ENCODE measurements at places on chromosomes 2 and 18. TPM values are rescaled to one million over a fixed set of nuclear protein-coding genes. Genes with fewer than 3 reads are reported as not detected.

DNA sequence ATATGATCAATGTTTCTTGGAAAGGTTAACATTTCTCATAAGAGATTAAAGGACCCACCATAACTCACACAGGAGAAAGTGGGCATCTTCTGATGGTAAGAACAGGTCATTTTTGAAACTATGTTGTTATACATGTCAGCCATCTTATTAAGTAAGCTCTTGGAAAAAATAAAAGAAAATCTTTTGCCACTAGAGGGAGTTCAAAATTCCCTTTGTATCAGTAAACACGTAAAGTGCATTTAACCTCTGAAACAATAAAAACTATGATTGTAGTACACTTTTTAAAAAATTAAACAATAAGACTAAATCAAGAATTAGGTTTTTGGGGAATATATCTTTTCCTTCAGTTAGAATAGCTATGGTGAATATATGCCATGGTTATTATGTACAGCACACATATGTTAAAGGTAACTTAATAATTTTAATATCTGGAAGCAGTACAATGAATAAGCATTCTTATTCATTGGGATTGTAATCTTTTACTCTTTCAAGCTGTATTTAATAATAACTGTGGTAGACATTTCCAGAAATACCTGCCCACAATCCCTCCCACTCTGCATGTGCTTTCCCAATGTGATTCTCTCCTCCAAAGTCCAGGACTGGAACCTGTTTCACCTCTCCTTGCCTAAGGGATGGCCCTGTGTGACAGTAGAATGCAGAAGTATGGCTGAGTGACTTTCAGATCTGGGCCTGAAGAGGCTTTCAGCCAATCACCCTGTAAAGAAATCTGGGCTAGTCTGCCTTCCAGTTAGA, 64.2 kb downstream of the RBMS1 start:
- DNase-seq: peak; percentile 28

ANKRD12 gene
- total RNA-seq: 47.2 TPM

- no peak for DNase-seq
Observed at GRCh38 chr2:48183991-48184390, 277.7 kb upstream of the FBXO11 start.

DNA sequence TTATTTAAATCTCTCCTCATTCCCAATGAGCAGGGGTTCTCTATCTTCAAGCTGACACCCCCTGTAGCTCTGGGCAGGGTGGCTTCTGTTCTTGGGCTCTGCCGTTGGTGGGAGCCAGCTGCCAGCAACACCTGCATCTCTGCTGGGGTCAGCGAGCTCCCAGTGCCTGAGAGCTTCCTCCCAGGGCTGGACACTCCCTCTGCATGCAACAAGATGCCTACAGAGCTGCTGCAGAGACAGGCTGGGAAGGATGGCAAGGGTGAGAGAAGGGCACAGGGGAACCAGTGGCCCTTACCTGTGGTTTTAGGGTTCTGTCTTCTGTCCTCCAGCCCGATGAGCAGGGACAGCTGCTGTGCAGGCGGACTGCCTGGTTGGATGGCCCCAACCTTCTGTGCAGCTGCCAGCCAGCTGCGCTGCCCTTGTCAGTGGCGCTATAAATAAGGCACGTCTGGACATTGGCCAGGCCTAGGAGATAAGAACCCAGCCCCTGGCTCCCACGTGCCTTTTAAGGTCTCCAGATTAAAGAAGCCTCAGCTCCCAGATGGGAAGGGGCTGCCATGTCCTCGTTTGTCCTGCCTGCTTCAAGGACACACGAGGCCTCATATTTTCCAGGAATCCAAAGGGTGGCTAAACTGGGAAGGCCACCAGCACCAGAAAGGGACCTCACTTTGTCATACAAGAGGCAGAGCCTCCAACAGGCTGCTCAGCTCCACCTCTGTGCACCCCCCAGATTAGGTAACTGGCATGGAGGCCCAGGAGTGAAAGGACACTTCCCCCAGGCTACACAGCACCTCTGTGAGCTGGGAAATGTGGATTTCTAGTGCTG, 39.5 kb upstream of the FHL2 start:
- DNase-seq: peak; percentile 11

CFC1B gene
- not detected for total RNA-seq

GRCh38 chr18:45399146-45399545, 216.1 kb upstream of the SLC14A2 start:
- no peak for DNase-seq

DNA sequence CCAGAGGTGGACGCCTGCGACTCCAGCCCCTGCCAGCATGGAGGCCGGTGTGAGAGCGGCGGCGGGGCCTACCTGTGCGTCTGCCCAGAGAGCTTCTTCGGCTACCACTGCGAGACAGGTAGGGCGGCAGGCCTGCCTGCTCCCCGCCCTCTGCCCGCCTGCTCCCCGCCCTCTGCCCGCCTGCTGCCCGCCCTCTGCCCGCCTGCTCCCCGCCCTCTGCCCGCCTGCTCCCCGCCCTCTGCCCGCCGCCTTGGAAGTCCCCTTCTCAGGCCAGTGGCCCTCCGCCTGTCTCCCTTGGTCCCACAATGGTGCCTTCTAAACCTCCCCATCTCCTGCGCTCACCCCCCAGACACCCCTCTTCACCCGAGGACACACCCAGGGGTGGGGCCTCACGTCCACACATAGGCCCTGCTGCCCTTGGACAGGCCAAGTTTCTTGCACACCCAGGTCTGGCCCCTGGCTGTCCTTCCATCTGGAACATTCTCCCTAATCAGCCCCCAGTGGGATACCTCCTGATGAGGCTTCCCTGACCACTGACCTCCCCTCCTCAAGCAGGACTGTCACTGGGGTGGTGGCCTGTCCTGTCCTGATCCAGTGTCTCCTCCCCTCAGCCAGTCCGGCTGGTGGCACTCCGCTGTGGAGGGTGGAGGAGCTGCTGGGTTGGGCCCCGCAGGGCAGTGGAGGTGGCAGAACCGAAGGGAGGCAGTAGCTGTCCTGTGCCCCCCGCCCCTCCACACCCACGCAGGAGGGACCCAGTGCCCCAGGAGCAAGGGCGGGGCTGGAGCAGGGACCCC, 37.9 kb downstream of the MTERF4 start:
- DNase-seq: no peak

DNA sequence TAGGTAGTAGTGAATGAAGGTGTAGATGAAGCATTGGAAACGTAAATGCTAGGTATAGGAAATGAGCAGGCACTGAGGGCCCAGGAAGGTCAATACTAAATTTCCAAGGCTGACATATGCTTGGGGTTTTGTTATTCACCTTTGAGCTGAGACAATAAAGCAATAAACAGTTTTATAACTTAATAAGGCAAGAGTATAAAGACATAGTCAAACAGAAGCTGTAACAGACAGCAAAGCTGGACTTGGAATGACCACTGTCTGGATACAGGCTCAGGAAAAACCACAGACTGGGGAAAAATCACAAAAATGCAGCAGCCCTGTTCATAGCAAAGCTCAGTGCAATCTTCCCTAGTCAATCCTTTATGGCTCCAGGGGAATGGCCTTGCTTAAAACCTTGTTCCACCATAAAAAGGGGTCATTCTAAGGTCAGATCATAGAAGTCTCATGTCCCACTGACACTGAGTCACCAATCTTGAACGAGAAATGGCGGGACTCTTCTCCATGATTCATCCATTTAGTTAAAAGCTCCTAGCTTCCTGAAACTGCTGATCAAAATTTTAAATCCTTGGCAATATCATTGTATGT, 493.3 kb downstream of the CMPK2 start:
- no peak for DNase-seq

DNA sequence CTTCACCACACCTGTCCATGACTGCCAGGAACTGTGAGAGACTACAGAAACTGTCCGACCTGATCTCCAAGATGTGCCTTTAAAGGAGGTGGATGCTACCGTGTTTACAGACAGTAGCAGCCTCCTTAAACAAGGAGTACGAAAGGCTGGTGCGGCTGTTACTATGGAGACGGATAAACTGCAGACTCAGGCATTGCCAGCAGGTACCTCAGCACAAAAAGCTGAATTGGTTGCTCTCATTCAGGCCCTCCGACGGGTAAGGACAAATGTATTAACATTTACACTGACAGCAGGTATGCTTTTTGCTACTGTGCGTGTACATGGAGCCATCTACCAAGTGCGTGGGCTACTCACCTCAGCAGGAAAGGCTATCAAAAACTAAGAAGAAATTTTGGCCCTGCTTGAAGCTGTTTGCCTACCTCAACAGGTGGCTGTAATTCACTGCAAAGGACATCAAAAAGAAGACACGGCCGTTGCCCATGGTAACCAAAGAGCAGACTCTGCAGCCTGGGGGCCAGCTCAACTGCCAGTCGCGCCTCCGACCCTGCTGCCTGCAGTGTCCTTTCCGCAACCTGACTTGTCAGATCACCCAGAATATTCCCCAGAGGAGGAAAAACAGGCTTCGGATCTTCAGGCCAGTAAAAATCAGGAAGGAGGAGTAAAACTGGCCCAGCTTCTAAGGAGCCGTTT, 30.9 kb downstream of the SKA1 start:
- no peak for DNase-seq

ANTXR1 gene
- total RNA-seq: 110 TPM

DNA sequence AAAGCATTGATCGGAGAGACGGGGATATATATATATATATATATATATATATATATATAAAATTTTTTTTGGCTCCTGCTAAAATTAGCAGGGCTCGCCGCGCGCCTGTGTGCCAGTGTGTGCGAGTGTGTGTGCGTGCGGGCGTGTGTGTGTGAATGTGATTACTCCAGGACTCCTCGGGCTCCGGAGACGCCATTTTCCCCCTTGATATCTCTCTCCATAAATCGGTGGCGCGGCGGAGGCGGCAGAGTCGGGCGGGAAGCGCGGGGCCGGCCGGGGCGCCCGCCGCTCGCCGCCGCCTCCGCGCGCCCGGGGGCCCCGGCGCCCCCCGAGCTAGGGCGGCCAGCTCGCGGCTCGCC, 795 bp upstream of the SETBP1 start:
- DNase-seq: peak; percentile 38

Measured in skin of body (tissue), 3 donors.